T-helper 1 cell (primary cell): ENCODE measurements at places on chromosomes 2 and 18.

DNA sequence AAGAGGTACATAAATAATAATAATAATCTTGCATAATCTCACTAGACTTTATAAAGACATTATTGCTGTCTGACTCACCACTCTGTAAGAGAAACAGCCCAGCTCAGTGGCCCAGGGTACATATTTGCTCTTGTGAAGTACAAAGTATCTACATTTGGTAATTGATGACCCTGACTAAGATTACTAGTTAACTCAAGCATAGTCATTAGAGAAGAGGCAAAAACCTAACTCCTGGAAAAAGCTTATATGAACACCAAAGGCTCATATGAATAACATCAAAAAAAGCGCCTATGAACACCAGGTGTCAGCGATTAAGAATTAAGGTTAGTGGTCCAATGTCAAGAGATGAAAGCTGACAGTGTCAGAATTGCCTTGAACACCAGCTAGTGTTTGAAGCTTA lies 38.4 kb downstream of the RAD51AP2 start:
- no peak for DNase-seq

DNA sequence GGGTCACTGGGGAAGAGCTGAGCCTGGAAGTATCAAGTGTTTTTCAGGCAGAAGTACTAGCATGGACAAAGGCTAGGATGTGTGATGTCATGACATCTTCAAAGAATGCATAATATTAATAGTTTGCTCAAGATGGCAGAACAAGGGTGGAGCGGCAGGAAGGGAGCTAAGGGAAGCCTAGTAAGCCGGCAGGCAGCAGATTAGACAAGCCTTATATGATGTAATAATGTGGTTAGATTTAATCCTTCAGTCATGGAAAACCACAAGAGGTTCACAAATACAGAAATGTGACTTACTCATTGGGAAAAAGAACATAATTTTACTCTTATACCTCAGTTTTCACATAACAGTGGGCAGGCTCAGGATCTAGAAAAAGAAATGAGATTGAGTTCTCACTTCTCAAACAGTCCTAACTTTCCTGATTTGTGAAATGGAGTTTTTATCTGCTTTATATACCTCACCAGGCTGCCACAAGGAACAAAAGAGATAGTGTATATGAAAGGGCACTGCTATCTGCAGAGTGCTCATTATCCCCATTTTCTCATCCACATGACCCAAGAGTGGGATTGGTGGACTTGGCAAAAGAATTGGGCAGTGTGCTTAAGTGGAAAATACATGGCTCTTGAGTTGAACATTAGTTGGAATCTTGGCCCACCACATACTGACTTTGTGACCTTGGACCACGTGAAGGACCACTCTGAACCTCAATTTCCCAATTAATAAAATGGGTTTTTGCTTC lies 89.1 kb upstream of the LHCGR start:
- DNase-seq, result no peak

DNA sequence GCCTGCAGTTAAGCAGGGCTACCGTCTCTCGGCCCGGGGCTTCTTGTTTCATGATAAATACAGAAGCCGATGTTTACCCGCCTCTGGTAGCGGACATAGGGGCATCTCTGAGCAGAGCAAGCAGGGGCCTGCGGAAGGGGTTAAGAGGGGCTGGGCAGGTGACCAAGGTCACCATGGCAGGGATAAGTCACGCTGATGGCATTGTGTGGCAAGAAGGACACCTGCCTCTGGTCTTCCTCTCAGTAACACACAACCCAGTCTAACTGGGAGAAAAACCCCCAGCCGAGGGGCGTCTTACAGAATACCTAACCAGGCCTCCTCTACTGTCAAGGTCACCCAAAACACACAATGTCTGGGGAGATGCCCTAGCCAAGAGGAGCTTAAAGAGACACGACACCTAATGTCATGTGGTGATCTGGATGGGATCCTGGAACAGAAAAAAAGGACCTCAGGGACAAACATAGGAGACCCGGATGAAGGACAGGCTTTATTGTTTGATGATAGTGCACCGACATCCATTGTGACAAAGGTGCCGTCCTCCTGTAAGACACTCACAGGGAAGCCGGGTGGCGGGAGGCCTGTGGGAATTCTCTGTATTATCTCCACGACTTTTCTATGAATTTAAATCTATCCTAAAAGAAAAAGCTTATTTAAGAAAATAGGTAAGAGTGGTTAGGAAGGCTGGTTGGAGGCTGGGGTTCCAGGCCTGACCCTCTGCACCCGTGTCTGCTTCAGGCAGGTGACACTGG lies 24.8 kb downstream of the SH3BP4 start:
- no peak for DNase-seq

- no peak for DNase-seq
Measured at GRCh38 chr2:15647622-15648590, 56.2 kb downstream of the DDX1 start.

- no peak for DNase-seq
Measured at GRCh38 chr18:7603259-7604000, 36.3 kb downstream of the PTPRM start.
